ENCODE measurements at places on chromosomes 4 and X.

DNA sequence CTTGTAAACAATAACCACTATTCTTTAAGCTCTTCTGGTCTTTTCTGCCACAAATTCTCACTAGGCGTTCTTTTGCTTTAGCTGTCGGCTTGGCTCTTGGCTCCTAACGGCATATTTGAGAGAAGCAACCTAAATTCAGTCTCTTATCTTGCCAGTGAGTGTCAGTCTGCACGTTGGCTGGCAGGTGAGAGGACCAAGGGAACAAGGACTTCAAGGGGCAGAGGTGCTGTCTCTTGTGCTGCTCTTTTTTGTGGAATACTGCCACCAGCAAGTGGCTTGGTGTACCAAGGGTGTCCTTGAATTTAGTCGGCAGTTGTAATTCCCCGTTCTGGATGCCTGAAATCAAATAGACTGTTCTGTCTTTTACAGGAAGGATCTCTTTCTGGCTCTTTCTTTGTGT, 77.8 kb upstream of the SLC4A4 start:
- DNase-seq: no peak

DNA sequence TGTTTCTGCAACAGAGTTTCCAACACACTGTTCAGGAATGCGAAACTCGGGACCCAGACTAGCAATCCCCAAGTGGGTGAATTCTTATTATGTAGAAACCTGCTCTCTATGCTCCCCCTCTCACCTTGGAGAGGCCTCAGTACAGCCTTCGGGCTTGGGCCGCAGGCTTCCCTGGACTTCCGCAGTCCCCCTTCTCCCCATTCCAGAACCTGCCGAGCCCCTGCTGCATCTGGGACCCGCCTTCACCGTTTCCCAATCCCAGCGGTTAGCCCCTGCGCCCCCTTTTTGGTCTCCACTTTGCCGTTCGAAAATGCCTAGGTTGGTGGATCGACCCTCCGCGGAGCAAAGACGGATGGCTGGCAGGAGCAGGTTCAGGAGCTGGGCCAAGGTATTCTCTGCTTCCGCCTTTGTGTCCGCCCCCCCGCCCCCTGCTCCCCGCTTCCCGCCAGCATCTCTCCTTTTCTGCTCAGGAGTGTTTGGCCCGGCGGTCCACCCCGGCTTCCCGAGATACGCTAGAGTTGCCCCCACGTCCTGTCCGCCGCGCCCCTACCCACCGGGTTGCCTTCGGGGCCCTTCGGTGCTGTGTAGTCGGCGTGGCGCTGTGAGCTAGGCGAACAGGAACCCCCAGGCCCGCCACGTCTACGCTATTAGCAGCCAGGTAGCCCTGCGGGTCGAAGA, 11.5 kb downstream of the HAND2 start:
- no peak for DNase-seq

DNA sequence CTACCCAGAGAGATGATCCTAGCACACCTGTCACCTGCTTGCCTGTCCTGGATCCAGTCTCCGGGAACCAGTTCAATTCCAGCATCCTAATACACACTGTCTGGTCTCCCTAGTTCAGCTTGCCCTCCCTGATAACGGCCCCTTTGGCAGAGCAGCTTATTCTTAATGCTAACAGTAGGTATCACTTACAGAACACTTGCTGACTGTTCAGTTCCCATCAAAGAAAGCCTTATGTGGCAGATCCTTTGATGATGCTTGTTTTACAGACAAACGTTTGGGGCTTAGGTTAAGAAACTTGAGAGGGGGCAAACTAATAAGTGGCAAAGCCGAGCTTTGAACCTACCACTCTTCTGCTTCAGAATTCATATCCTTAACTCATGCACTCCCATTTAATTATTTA, 890 bp downstream of the RASSF6 start:
- no peak for DNase-seq

GRCh38 chrX:69762340-69762739, 146.4 kb downstream of the EDA start:
- DNase-seq: no peak

DNA sequence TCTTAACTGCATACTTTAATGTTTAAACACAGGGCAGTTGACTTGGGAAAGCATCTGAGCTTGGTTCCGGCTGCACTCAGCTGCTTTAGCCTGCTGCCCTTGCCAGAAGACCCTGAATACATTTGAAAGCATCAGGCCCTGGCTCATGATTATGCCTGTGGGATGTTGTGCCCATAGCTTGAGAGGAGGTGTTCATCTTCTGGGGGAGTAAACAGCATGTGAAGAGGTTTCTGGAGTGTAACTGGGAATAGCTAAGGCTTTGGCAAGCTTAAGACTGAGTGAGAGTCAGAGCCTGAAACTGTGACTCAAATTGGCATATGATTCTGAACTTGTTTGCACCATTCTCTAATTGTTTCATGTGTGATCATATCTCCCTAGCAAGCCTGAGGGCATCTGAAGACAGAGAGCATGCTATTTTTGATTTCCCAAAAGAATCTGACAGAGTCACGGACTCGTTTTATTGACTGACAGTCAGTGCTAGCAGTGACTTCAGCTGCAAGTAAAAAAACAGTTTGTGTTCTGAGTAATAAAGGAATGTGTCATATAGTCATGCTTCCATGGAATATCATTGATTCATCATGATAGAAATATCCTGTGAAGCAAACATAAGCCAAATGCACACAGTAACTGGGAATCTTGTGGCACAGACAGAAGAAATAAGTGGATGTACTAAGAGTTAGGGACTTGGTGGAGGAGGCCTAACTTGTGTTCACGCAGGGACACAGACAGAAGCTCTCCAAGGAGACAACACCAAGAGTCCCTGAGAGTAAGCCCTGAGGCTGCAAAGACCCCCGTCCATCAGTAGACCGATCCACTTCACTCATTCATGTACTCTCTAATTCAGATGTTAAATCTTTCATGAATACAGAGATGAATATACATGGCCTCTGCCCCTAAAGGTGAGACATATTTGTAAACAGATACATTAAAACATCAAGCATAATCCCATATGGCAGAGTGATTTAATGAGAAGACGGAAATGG, 100.7 kb downstream of the SYNPO2 start:
- no peak for DNase-seq

DNA sequence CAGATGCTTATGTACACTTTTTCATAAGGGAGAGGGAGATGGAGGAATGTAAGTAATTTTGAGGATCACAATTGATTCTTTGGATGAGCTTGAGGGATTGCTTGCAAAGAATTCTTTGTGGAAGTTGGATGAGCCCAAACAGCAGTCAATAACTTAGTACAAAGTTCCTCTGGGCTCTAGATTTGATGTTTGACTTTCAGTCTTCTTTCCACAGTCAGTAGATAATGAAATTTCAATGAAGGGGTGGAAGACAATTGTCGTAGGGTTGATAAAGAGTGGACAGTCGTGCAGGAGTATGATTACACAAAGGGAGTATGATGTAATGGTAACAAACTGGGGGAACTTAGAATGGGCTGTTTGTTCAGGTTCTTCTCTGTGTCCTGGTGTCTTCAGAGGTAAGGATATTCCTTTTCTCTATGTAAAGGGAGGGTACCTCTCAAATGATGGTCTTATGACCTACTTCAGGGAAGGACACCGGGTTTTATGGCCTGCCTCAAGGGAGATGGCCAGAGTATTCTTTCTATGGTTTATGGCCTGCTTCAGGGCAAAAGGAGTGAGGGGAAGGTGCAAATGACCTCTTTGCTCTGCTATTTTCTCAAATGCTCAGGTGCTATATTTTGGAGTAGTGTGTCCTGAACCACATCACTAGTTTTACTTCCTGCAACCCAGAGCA, 1.7 kb upstream of the ABRAXAS1 start:
- no peak for DNase-seq

- DNase-seq: no peak
Observed at GRCh38 chr4:138740816-138741745, 274.5 kb upstream of the NOCT start.

GRCh38 chr4:16853640-16854039, 44.8 kb downstream of the LDB2 start:
- no peak for DNase-seq

- DNase-seq: no peak
Observed at GRCh38 chr4:155657169-155657568, 9.5 kb upstream of the GUCY1A1 start.

DNA sequence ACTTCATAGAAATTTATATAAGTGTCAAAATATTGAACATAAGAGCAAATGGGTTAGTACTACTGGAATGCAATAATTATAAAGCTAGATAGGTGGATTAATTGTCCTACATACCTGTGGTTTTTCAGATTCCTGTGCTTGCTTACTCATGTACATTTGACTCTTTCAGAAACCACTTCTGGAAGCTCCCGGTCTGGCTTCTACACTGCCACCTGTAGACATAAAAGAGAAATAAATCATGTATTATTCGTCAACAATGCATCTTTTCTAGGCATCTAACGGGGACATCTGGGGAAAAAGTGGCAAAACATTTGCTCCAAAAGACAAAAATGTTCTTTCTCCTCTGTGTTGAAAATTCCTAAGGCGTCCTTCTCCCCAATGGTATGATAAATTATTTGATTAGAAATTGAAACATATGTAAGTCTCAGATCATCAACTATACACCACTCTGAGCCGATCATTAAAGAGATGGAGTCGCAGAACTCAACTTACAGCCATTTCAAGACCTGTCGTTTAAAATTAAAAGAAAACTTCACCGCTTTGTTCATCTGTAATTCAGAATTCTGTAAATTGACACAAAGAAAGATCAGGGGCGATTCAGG, 648.7 kb upstream of the DIPK2B start:
- no peak for DNase-seq

GRCh38 chr4:3390288-3390811, 51.4 kb upstream of the HGFAC start:
- DNase-seq: no peak

- DNase-seq: no peak
Observed at GRCh38 chr4:183635741-183636140, 23.2 kb downstream of the RWDD4 start.

- DNase-seq: no peak
Observed at GRCh38 chr4:120281581-120281980, 214.9 kb upstream of the MAD2L1 start.

Measured in stimulated activated CD8-positive, alpha-beta memory T cell treated with anti-CD3 and anti-CD28 coated beads, Interleukin-7, amount 100 ng/mL, for 1 hour (primary cell).